Gastrocnemius medialis (tissue), 4 donors: ENCODE measurements at places on chromosomes 4 and X. TPM values are rescaled to one million over a fixed set of nuclear protein-coding genes. Genes with fewer than 3 reads are reported as not detected.

Gene WAS
- 2.4 TPM for total RNA-seq

Gene CXCL11
- not detected for total RNA-seq

Gene VEGFC
- total RNA-seq: 2.9 TPM

Gene ABCB7
- total RNA-seq: 56.0 TPM

Gene FAM47A
- total RNA-seq: not detected

Gene SPIN2A
- not detected for total RNA-seq

Gene SHOX
- 2.8 TPM for total RNA-seq

Gene USP17L11
- not detected for total RNA-seq

Gene CLDN22
- not detected for total RNA-seq

Gene DAPP1
- total RNA-seq: 1.3 TPM
